DMS153 (cell line): ENCODE measurements at places on chromosomes 6 and 20.

DNA sequence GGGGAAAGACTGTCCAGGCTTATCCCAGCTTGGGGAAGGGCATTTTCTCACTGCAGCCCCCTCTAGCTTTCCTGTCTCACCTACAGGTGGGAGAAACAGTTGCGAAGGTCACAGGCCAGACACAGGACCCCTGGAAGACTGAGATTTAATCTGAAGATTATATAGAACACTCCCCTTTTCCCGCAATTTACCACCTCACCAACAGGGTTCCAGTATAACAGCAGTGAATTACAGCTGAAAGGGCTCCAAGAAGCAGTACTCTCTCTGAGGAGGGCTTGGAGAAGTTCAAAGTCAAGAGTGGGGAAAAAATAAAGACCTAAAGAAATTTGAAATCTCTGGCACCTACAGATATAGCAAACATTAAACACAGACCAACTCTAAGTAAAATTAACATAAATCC, 111.9 kb downstream of the ANKRD60 start:
- DNase-seq, result no peak

- DNase-seq, result peak; percentile 57
Measured at GRCh38 chr6:56764081-56764566, 121.4 kb upstream of the DST start.

DNA sequence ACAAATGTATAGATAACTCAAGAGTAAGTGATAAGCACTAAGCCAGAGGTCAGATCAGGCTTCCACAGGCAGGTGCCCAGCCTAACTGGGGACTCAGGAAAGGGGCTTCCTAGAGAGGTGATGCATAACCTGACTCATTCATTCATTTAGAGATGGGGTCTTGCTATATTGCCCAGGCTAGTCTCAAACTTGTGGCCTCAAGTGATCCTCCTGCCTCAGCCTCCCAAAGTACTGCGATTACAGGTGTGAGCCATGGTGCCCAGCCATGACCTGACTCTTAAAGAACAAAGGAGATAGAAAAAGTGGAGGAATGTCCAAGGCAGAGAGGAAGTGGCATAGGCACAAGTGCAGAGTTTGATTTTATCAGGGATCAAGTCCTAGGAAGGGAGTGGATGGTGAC, 41.9 kb downstream of the GJA10 start:
- no peak for DNase-seq

- no peak for DNase-seq
Measured at GRCh38 chr6:144820270-144820669, 535.1 kb downstream of the UTRN start.

DNA sequence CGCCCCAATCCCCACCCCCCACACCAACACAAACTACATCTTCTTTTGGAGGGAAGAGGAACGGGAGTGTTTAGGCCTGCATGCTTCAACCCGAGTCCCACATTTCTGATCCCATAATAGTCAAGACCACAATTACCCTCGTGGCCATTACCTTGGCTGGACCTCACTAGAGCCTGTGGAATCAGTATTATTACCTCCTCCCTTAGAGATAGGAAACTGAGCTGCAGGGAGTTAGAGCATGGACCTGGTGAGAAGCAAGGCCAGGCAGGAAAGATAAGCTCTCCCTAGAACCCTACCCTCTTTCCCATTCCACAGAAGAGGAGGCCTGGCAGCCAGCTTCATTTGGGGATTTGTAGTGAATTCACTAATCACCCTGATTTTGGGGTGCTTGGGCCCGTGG, 74.1 kb downstream of the NCR2 start:
- no peak for DNase-seq

DNA sequence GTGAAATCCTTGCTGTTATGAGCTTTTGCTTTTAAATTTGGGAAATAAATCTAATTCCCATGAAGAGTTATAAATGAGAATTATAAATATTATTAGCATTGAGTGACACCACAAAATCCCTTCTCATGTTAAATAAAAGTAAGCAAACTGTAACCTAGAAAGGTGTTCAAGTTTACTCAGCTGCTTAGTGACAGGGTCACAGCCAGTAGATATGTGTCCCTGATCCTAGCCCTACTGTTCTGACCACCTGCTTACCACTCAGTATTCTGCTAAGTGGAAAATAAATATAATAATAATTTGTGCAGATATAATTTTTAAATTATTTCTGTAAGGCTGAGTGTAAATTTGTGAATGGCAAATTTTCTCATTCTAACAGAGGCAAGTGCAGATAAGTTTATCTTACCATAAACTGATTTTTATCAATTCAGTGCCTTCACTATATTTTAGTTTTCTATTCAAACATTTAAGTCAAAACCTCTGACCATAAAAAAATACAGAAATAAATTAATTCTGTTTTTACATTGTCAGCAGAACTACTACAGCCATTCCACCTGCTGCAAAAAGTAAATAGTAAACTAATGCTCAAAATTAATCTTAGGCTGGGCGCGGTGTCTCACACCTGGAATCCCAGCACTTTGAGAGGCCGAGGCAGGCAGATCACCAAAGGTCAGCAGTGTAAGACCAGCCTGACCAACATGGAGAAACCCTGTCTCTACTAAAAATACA, 118.2 kb downstream of the TENT5A start:
- DNase-seq, result peak; percentile 55

- DNase-seq, result no peak
Measured at GRCh38 chr6:166176106-166176505, 8.5 kb upstream of the TBXT start.

DNA sequence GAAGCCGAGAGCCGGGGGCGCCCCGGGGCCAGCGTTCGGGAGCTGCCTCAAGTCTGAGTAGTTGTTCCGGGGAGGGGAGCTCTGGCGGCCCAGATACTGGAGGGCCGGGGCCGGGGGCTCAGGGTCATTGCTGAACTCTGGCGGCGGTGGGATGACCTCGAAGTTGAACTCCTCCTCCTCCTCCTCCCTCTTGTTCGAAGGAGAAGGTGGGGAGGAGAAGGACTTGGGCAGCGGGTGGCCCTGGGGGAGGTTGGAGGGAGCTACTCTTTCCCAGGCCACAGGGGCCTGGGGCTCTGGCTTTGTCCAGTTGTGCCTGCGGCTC, 37.7 kb downstream of the C6orf132 start:
- DNase-seq, result no peak

DNA sequence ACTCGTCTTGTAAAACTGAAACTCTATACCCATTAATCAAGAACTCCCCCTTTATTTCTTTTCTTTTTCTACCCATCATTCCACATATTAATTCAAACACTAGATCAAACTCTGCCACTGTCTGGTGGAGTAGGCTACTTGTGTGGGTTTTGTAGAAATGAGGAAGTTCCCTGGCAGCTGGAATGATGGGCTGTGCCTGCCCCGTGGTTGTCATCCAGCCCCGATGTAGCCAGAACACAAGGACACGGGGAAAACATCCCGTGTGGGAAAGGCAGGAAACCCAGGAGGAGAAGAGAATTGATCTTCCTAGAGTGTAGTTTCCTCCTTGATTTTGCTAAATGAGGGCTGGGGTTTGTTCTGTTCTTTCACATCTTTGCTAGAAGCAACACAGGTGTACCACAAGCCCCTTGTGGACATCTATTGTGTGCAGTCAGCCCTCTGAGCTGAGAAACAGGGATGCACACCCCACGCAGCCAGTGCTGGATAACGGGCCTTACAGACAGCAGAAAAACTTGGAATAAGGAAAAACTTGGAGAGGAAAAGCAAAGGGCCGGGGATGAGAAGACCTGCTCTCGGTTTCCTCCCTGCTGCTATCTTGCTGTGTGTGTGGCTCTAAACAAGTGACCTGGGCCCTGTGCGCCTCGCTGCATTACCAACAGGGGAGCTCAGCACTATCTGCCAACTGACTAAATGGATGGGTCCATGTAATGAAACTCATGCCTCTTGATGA, 88.0 kb downstream of the SCML4 start:
- DNase-seq, result no peak

DNA sequence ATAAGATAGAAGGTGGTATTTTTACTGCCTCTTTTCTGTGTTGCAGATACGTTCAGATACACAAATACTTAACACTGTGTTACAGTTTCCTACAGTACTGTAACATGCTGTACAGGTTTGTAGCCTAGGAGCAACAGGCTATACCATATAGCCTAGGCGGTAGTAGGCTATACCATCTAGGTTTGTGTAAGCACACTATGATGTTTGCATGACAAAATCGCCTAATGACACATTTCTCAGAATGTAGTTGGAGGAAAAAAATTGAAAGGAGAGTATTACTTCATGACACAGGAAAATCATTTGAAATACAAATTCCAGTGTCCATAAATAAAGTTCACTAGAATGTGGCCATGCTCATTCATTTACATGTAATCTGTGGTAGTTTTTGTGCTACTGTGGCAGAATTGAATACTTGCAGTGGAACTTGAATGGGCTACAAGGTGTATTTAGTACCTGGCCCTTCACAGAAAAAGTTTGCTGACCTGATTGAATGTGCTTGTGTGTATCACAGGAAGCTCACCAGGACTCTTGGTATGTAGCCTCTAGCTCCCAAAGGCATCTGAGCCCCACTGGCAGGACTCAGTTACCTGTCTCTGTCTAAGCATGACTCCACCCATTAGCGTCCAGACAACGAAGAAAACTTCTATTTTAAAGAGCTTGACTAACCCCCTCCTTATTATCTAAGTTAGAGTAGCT, 18.8 kb downstream of the TOP1 start:
- no peak for DNase-seq
